ENCODE measurements at places on chromosomes 3 and 15.

GRCh38 chr15:63345391-63345752 lies 36.3 kb downstream of the CA12 start:
- DNase-seq, result no peak

DNA sequence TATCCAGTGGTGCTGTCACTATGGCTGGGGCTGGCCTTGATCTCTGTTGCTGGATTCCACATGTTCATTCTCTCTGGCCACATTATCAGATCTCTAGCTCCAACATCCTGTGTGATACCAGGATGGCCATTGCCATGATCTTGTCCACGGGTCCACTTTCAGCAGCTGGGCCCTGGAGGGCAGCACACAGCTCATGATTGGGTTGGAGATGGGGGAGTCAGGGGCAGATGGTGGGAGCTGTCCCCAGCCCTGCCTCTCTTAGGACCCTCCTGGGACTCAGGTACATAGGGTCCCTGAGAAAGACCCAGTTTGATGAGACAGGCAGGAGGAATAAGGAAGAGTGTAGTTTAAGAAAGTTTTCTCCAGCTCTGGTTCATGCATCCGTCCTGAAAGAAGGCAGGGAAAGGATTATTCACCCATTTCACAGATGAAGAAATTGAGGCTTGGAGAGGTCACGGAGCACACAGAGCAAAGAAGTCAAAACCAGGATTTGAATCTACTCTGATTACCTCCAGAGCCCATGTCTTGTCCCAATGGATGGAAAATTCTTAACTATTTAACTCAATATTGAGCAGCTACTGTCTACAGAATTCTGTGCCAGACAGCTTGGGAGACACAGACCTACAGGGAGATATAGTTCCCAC lies 100.5 kb downstream of the LINGO1 start:
- DNase-seq, result no peak

- DNase-seq, result peak; percentile 55
These were observed 162.9 kb downstream of the ITPR1 start for GRCh38 chr3:4656059-4656458.

- no peak for DNase-seq
These were observed 73.1 kb downstream of the TFG start for GRCh38 chr3:100782348-100782747.

- no peak for DNase-seq
These were observed 38.0 kb upstream of the PRSS50 start for GRCh38 chr3:46755646-46756045.

- no peak for DNase-seq
These were observed 701 bp downstream of the OSBPL11 start for GRCh38 chr3:125594581-125595011.

DNA sequence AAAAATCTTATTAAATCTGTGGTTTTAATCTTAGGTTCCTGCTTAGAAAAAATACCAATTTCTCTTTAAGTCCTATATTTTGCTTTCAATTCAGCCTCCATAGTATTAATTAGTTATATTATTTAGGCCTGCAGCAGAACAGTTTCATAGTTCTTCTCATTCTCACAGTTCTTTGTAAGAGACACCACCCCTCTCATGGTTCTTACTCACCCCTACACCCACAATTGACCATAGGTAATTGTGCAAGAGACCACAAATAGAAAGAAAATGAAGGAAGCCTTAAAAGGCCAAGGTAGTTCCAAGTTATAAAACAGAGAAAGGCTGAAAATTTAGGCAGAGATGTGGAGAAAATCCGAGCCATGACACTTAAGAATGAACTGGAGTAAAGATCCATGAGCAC lies 415.3 kb downstream of the TIGIT start:
- no peak for DNase-seq

DNA sequence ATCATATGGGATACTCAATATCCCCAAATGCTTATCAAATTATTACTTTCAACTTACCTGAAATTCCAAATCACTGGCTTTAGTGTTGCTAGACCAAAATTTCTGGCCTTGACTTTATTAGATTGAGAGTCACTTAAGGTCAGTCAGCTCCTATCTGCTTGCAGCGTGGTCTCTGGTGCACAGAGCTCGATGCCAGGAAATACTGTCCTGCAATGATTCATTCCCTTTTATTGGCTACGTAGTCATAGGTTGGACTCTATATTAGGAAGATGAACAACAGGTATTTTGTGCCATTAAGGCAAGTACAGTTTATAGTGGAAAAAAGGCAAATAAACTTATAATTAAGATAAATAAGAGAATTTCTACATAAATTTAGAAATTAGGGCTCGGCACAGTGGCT lies 378.6 kb upstream of the MCTP2 start:
- DNase-seq, result no peak

- DNase-seq, result no peak
These were observed 17.5 kb downstream of the SLC12A8 start for GRCh38 chr3:125194849-125195601.

- DNase-seq, result peak; percentile 12
These were observed 149.9 kb downstream of the LRRK1 start for GRCh38 chr15:101068961-101069653.

GRCh38 chr3:112123548-112123947 lies 9.5 kb downstream of the GCSAM start:
- DNase-seq, result no peak
